CD4-positive, alpha-beta T cell treated with Interleukin-2 at 100 ng/mL for 4 hours (primary cell): ENCODE measurements at places on chromosomes 5 and 9.

DNA sequence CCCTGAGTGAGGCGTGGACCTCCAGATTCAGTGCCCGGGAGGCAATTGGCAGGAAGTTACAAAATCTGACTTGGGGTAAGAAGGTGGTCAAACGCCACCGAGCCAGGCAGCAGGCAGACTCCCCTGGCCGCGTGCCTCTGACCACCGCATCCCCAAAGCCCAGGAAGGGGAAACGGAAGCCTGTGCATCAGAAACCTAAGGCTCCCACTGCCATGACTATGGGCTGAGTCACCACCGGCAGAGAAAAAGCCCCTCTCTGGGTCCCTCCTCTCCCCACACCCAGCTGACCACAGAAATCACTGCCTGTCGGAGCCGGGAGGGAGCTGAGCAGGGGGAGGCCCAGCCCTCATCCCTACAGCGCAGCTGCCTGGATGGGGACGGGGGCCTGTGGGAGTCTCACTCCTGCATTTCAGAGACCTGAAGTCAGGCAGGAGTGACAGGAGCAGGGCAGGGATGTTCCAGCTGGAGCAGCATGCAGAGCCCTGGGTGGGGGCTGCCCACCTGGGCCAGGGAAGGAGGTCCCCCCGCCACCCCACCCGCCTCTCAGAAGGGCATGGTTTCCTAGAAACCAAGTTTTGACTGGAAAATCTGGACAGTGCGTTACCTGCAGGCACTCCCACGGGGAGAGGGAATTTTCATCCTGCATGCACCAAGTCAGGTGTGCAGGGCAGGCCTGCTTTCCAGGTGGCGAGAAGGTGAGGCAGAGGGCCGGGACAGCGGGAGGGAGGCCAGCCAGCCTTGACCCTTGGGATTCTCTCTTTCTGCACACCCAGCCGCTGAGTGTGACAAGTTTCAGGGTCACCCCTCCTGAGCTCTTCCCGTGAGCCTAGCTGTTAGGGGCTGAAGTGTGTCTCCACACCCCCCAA, 68.2 kb downstream of the LRSAM1 start:
- peak; percentile 38 for DNase-seq

DNA sequence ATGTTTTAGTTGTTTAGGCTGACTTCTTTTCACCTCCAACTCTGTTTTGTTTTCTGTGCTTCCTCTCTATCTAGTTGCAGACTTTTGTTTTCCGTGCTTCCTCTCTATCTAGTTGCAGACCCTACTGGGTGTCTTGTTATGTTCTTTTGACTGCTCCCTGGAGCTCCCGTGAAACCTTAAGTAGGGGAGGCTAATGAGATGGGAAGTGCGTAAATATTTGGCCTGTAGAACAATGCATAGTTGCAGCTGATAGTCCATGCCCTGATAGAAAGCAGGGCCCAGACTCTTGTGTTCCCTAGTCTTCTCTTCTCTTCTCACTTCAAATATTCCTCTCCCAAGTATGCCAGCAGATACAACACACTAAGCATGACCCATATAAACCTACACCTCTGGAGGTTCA, 757.0 kb downstream of the BRINP1 start:
- DNase-seq: no peak

GRCh38 chr5:75482482-75482881, 28.9 kb downstream of the CERT1 start:
- DNase-seq: no peak

GRCh38 chr9:22452415-22453010, 5.9 kb downstream of the DMRTA1 start:
- DNase-seq: peak; percentile 66
